ENCODE measurements at places on chromosomes 7 and 10.

GRCh38 chr7:156651474-156651873 is 10.9 kb downstream of the RNF32 start:
- no peak for DNase-seq

DNA sequence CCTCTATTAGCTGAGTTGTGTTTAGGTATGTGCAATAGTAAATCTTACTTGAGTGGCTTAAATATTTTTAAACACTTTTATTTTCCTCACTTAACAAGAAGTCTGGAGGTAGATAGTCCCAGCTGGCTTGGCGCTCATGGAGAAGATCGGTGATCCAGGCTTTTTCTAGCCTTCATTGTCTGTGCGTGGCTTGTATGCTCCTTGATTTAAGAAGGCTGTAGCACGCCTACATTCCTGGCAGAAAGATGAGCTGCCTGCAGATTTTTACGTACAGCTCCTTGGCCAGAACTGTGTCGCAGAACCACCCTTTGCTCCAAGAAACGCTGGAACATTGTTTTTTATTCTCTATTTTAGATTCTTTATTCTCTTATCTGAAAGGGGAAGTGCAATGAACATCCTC is 284.1 kb downstream of the KIF20B start:
- DNase-seq, result no peak

DNA sequence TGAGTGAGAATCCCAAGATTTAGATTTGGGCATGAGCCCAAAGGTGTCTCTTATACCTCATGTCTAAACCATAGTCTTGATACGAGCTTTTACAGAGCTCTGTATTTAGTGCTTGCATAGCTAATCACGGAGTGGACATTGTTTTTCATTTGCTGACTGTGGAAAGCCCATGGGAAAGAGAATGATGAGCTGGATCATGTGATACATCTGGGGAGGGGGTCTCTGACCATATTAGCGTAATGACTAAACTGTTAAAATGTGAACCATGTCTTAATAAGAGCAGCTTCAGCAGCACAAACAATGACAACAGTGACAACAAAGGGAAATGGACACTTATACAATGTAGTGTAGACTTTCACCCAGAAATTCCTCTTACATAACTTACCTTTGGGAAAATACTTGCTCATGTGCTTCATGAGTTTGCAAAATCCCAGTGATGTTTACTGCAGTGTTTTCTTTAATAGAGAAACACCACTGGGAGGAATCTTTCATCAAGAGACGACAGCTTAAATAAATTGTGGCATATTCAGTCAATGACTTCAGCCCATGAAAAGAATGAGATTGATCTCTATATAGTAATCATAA is 44.0 kb upstream of the ITGB1 start:
- DNase-seq, result no peak

DNA sequence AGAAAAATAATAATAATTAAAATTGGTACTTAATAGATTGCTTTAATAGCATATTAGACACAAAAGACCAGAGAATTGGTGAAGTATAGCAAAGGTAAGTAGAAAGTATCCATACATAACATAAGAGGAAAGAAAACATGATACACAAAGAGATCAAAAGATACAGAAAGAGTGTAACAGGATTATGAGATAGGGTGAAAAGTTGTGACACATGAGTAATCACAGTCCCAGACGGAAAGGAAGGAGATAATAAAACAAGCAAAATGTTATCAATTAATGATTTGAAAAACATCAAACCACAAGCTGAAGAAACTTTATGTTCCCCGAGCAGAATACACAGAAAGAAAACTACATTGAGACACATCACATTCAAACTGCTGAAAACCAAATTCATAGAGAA is 10.5 kb downstream of the TCAF1 start:
- no peak for DNase-seq

DNA sequence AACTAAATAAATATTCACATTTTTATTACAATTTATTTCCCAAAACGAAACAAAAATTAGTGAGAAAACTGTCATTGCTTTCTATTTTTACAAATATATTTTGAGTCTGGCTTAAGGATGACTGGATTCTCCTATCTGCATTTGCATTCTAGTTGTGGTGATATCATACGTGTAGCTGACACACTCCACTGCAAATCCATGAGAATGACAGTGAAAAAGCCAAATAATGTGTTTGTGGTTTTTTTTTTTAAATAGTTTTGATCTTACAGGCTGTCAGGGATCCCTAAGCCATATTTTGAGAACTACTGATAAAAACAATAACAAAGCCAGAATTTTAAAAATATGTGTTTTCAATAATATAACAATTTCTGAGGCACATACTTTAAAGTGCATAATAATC is 5.8 kb upstream of the STAMBPL1 start:
- no peak for DNase-seq

DNA sequence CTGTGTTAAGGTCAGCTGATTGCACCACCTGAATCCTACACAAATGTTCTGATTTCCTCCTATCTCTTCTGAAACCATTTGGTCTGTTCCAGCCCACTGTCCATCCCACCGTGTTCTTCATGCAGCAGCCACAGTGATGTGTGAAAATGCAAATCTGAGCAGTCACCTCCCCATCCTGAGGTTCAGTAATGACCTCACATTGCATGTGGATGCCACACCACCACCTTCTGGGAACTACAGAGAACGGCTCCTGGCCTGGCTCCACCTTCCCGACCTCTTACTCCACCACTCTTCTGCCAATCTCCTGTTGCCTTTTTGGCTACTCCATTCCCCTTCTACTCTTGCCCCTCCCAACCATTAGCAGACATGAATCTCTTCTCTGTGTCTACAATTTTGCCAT is 244.4 kb downstream of the TNS3 start:
- no peak for DNase-seq
